ENCODE measurements at places on chromosomes 1 and 21.
A peak's percentile ranks its signal among the peaks of the same experiment; 100 is the strongest.

DNA sequence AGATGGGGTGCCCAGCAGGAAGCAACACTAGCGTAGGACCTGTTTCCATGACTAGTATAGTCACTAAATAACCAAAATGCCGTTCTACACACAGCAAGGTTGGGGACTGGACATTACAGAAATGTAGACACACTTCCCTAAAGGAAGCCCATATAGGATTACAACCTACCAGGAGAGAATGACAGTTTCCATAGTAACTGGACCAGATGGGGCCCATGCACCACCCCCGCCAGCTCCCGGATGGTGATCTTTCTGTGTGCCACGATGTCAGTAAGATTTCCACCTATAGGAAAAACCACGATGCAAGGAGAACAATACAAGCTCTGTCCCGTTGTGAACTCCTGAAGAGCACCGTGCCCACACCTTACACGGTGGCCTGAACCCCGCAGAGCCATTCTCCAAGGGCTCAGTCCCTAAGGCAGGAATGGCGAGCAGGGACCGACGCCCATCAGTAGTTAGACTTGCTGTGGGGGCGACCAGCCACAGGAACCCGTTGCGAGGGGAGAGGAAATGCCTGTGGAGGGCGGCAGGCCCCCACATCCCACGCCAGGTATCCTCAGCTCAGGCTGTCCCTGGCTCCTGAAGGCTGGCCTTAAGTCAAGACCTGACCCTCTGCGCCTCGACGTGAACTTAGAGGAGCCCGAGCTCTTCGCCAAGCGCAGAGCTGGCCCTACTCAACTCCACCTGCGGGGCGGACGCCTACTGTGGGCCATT is 13.6 kb upstream of the CEP85 start:
- no peak for DNase-seq

DNA sequence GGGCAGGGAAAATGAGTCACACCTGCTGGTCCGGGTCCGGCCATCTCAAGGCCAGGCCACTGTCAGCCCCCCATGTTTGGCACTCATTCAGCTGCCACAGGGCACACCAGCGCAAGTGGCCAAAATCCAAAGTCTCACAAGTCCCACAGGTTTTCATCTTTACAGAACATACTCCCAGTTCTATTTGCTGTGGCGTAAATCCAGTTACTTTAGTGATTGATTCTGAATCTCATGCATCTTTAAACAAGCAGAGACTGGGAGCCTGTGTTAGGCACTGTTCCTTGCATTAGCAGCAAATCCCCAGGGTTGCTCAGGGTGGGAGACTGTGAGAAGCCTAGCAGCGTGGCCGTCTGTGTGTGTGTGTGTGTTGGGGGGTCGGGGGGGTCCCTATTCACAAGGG is 1.1 kb upstream of the SLC2A5 start:
- no peak for DNase-seq

DNA sequence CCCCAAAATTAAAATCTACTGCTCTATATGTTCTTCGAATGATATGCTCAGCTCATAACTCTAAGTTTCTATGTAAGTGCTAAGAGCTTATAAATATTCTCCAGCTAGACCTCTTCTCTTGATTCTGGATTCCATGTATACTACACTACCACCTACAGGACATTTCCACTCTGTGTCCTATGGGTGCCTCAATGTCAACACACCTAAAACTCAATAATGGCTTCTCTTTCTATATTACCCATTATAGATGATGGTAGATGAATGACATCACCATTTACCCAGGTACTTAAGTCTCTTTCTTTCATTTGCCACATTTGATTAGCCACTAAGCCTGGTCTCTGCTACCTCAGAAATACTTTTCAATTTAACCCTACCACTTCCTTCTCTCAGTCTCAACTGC is 41.3 kb downstream of the TBX19 start:
- peak; percentile 14 for DNase-seq

GRCh38 chr1:150257624-150258585 is at the start of gene CA14:
CA14 (plus strand) TSS chr1:150257774; CDS start chr1:150258129, 355 bp downstream.
- DNase-seq: no peak

GRCh38 chr1:109997867-109998229 is 13.3 kb downstream of the AHCYL1 start:
- DNase-seq: no peak

GRCh38 chr1:197559655-197560054 is 215.6 kb downstream of the DENND1B start:
- no peak for DNase-seq

- no peak for DNase-seq
Observed at GRCh38 chr1:85102479-85102878, 54.2 kb upstream of the MCOLN3 start.

DNA sequence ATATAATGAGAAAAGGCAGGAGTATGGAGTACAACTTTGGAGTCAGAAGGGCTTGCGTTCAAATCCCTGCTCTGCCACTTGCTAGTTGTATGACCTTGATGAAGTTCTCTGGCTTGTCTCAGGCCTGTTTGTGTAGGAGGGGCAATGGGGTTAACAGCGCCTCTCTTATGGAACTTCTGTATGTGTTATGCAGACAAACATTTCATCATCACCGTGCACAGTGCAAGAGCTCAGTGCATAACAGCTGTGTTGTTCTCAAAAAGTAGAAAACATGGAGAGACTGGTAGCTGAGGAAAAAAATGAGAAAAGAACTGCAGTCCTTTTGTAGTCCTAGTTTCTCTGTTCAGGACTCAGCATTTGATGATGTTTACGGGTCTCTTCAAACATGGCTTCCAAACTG is 10.4 kb upstream of the ZNF648 start:
- DNase-seq: no peak

- DNase-seq: no peak
Observed at GRCh38 chr1:4276238-4276637, 376.2 kb upstream of the C1orf174 start.

GRCh38 chr1:230074270-230074669 is 7.2 kb downstream of the GALNT2 start:
- DNase-seq: no peak

DNA sequence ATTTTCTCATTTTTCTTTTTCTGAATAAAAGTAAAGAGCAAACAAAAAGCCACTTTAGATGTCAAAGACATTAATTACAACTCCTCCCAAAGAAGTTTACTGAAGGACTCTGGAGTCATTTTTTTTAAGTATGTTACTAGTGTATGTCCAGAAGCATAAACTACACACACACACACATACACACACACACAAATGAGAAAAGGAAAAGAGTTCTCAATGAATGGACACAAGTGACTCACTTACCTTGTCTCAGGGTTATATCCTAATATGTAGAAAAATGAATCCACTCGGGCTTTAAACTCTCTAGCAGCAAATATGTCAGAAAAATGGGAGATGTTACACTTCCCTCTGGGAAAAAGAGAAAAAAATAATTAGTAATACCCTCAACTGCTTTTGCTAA is 223.1 kb downstream of the SLC45A1 start:
- no peak for DNase-seq

GRCh38 chr1:34162852-34163766 is 1.9 kb downstream of the CSMD2 start:
- DNase-seq: no peak

- no peak for DNase-seq
Observed at GRCh38 chr21:43827015-43827611, 37.7 kb downstream of the RRP1 start.

Data from LoVo (cell line).